GM04504 (cell line): ENCODE measurements at places on chromosomes 12 and 14.

DNA sequence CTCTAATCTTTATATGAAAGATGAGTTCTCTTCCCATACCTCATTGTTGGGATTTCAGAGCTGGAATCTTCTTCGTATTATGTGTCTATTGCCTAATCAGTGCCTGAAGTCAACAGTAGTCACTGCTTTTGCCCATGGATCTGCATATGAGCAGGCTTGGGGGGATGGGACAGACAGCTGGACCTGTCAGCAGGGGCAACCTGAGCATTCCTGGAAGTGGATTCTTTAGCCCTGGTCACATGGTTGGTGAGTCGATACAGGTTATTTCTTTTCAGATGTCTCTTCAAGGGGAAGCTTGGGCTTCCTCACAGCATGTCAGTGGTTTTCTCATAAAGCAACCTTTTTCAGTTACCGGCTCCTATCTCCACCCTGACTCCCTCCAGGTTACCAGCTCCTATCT lies 97.3 kb upstream of the RBM19 start:
- no peak for DNase-seq

DNA sequence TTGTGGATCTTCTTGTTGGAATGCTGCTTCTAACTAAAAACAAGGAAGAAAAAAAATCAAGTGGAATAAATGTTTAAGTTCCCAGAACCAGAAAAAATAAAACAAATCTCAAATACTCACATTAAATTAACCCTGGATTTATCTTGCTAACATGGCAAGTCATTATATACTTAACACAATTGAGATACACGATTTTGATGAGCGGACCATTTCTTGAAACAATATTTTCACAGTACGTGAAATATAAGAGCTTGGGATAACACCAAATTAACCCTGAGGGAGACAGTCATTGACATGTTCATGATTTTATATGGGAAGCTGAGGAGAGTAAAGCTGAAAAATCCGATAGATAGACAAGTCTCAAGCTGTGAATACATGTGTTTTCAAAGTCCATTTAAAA lies 128.6 kb downstream of the PTCSC3 start:
- DNase-seq = no peak

GRCh38 chr12:119008691-119009221 lies 27.4 kb downstream of the SRRM4 start:
- no peak for DNase-seq

DNA sequence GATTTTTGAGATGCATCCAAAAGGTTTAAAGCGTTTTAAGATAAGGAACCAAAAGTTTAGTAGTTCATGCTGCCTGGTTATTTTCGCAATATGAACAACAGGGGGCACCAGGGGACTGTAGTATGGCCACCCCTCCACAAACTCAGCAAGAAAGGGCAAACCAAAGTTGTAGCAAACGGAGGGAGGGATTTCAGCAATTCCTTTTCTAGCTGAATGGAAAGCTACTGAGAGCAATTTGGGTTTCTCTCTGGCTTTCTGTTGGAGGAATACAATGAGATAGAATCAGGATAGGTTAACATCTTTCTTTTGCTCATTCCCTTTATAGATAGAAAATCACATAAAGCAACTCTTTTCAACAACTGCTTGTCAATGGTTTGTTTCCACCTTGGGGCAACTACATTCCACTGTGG lies 62.5 kb downstream of the DRAM1 start:
- peak; percentile 48 for DNase-seq

DNA sequence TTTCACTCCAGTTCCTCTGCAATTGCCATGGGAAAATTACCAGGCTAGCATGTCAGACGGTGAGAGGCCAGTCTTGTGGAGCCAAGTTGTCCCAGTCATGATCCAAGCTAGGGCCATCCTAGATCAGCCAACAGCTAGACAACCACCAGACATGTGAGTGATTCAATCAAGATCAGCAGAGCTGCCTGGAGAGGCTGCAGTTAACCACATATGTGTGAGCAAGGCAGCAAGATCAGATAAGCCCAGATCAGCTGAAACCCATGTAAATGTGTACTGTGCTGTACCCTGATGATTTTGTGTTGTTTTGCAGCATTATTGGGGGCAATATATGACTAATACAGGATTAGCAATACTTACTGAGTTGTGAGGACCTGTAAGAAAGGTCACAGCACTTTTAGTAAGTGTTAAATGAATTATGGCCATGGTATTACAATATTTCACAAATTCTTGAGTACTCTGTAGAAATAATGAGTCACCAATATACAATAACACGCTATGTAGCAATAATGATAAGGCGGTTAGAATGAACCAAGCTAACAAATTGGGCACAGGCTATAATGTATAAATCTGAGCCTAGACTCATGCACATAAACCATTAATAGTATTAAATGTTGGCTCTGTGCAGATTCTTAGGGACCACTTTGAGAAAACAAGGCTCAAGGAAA lies 91.4 kb downstream of the SUDS3 start:
- DNase-seq = no peak

DNA sequence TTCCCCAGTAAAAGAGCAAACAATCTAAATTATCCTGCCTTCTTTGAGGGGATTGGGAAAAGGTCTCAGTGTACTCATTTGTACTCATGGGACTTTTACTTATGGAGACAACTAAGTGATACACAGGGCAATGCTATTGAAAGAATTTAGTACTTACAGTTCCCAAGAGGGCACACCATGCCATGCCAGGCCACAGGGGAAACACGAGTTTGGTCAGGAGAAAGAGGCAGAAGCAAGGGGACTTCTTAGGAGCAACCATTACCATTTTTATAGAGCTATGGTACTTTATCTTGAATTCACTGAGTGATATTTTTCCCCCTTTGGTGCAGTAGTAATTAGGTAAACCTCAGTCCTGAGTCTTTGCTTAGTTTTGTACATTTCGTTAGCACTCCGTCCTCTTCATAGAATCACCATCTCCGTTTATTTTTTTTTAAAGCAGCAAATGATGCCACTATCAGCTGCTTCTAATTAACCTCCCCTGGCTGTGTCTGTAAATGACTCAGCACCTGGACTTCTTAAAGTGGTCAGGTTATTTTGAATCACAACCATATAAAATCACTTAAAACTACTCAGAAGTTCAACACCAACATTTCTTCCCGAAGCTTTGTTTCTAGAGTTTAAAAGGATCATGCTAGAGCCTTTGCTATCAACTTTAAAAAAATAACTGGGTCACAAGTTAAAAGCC lies 5.9 kb upstream of the WASHC3 start:
- DNase-seq = peak; percentile 35

DNA sequence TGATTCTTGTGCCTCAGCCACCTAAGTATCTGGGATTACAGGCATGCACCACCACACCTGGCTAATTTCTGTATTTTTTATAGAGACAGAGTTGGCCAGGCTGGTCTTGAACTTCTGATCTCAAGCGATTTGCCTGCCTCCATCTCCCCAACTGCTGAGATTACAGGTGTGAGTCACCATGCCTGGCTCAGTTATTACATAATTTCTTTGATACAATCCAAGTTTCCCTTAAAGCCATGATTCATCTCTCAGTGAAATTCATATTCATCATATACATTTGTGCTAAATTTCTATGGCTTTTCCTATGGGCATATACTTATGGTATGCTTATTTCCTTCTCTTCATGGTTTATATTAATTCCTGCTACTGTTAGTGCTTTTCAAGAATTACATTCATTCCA lies 29.1 kb upstream of the PZP start:
- no peak for DNase-seq

DNA sequence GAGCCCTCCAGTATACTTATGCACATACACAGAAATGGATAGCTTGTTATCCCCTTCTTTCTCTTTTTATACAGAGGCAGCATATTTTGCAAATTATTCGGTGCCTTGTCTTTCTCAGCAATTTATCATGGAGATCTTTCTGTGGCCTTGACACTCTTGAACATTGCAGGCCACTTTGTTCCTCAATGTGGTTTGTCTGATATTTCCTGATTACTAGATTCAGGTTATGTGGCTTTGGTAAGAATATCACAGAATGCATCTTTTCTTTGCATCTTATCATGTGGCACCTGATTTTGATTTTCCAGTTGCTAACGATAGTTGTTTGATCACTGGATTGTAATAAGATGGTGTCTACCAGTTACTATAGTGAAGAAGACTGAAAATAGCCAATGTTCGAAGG lies 7.1 kb upstream of the SNRPF start:
- no peak for DNase-seq
